ENCODE measurements at places on chromosomes 4 and X. TPM values are rescaled to one million over a fixed set of nuclear protein-coding genes. Genes with fewer than 3 reads are reported as not detected.
A peak's percentile ranks its signal among the peaks of the same experiment; 100 is the strongest.

CFAP47 gene
- not detected for total RNA-seq

HTATSF1 gene
- 35.9 TPM for total RNA-seq

GRCh38 chr4:156038772-156039171 lies 85.1 kb upstream of the CTSO start:
- no peak for DNase-seq

GRCh38 chr4:155854582-155855226 lies 11.4 kb downstream of the ASIC5 start:
- DNase-seq = no peak

DNA sequence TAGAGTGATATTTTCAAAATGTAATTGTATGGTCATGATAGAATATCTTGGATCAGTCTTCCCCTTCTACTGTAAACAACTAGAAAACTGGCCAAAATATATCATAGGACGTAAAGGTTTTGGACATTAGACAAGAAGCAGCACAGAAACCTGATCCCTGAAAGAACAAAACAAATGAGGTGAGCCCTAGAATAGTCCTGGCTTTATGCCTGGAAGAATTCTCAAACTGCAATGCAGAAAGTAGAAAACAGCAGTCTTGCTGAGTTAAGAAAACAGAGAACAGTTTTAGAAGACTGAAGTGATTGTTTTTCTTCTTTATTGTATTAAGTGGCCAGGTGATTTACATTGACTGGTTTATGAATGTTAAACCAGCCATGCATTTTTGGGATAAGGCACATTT lies 19.5 kb downstream of the NSUN7 start:
- no peak for DNase-seq

GRCh38 chrX:26138274-26138673 lies at the start of gene MAGEB18:
TSS of gene MAGEB18 (plus strand) at chrX:26138343. CDS start at chrX:26138986, 643 bp downstream.
- DNase-seq = no peak

GRCh38 chr4:139229534-139230039 lies 50.4 kb downstream of the MGARP start:
- peak; percentile 29 for DNase-seq

Measured in colonic mucosa (tissue), 4 donors.